ENCODE measurements at places on chromosomes 2 and 18. TPM values are rescaled to one million over a fixed set of nuclear protein-coding genes. Genes with fewer than 3 reads are reported as not detected.

LYG1 gene
- polyA plus RNA-seq: 3.0 TPM

DNA sequence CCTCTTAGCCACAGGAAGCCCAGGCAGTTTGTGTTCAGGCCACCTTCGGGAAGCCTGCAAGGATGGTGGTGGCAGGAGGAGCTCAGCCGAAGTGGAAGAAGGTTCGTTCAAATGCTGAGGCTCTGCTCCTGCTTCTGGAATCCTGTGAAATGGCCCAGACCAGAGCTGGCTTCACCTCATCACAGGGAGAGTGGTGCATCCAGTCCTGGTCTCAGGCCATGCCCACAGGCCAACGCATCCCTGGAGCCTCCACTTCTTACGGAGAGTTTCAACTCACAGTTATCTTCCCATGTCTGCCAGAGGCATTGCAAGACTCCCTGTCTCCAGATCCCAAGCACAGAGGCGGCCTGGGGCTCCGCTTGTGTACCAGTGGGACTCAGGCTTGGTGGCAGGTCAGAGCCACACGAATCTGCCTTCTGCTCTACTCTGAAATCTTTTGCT is 82.3 kb downstream of the NDUFA10 start:
- no peak for DNase-seq

GRCh38 chr2:152335016-152335725 is at the start of gene FMNL2:
FMNL2 (plus strand) TSS chr2:152335174.
- peak; percentile 85 for DNase-seq

- no peak for DNase-seq
These were observed 23.0 kb downstream of the DBI start for GRCh38 chr2:119389615-119390306.

GRCh38 chr2:127254386-127254981 is 34.4 kb upstream of the CYP27C1 start:
- no peak for DNase-seq

DNA sequence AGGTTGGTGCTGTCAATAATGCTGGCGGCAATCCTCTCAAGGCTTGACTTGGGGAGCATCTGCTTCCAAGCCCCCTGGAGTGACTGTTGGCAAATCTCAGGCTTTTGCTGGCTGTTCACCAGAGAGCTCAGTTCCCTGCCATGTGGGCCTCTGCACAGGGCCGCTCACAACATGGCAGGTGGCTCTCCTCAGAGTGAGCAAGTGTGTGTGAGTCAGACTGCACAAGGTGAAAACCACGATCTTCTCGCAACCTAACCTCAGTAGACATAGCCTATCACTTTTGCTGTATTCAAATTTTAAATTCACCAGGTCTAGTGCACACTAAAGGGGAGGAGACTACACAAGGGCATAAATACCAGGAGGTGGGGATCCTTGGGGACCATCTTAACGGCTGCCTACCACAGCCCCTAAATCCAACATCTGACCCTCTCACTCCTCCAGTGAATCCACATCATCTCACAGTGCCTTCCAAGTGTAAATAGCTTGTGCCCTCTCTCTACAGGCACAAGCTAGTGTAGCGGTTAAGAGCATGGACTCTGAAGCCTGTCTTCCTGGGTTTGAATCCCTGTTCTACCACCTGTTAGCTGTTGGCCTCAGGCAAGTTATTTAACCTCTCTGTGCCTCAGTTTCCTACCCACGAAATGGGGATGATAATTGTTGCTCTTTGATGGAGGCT is 187.7 kb upstream of the CXCR4 start:
- DNase-seq: no peak

CDK15 gene
- polyA plus RNA-seq: 1.7 TPM

GRCh38 chr2:135252805-135253458 is 200.8 kb downstream of the RAB3GAP1 start:
- DNase-seq: no peak

- DNase-seq: no peak
These were observed 192.5 kb downstream of the SMAD2 start for GRCh38 chr18:47737956-47738355.

OR6B2 gene
- not detected for polyA plus RNA-seq

GRCh38 chr2:52880872-52881271 is 886.7 kb upstream of the CHAC2 start:
- DNase-seq: no peak

GRCh38 chr2:129752176-129752575 is 227.3 kb upstream of the RAB6C start:
- DNase-seq: no peak

DNA sequence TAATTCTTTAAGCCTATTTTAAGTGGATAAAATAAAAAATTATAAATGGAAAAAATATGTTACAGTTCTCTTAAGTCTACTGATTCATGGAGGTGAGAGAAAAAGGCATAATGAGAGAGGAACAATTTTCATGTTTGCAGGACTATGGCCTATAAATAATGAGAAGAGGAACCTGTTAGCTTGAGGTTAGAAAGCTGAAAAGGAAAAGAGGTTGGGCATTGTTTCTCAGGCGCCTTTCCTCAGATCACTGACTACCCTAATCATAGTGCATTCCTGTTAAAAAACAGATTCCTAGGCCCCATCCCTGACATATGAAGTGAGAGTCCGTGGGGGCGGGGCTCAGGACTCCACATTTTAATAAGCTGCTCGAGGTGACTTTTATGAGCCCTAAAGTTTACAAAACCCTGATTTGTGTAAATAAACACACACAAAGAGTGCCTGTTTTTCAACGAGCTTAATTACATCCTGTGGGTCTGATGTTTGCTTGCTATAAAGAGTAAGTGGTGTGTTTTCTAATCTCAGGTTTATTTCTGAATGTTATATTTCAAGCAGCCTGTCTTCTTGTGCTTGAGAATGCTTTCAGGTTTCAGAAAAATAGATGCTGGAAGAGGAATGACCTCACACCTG is 335.5 kb downstream of the CLIP4 start:
- no peak for DNase-seq

GRCh38 chr2:230796280-230796862 is 68.4 kb upstream of the ITM2C start:
- DNase-seq: no peak

DNA sequence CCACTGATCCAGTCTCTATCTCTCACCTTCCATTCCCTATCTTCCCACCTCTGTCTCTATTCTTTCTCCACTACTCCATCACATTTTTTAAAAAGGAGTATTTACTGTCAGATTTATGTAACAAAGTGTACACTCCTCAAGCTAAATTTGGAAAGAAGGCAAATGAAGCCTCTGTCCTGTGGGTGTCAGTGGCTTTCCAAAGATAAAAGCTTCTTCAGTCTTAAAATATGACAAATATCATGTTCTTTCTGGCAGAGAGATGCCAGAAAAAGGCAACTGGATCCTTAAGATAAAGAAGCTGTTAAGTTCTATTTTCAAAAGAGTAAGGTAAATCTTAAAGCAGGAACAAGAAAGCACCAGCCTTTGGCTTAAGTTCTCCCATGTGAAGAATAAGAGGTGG is 7.1 kb downstream of the DUSP11 start:
- DNase-seq: no peak

GPR75 gene
- 3.4 TPM for polyA plus RNA-seq

DNA sequence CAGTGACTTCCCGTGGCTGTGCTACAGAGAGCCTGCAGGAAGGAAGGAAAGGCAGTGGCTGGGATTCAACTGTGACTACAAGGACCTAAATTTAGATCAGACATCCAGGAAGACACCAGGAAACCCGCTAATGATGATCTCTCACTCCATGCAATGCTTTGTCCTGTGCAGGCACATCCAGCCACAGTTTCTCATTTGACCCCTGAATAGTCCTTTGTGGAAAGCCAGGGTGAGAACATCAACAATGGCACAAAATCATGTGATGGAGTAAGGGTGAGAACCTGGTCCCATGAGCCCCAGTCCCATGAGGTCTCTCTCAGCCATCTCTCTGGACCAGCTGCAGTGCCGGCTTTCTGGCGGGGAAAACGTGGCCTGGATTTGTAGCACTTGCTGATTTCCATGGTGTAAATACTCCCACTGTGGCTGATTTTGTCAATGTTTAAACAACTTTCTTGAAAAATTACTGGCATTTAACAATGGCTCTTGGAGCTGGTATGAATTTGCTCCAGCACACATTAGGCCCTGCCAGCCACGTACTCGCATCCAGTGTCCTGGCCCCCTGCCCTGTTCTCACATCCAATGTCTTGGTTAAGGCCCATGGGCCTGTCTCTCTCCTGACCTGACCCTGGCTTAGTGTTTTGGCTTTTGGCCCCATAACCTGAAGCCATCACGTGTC is 159.0 kb upstream of the HAAO start:
- no peak for DNase-seq

DNA sequence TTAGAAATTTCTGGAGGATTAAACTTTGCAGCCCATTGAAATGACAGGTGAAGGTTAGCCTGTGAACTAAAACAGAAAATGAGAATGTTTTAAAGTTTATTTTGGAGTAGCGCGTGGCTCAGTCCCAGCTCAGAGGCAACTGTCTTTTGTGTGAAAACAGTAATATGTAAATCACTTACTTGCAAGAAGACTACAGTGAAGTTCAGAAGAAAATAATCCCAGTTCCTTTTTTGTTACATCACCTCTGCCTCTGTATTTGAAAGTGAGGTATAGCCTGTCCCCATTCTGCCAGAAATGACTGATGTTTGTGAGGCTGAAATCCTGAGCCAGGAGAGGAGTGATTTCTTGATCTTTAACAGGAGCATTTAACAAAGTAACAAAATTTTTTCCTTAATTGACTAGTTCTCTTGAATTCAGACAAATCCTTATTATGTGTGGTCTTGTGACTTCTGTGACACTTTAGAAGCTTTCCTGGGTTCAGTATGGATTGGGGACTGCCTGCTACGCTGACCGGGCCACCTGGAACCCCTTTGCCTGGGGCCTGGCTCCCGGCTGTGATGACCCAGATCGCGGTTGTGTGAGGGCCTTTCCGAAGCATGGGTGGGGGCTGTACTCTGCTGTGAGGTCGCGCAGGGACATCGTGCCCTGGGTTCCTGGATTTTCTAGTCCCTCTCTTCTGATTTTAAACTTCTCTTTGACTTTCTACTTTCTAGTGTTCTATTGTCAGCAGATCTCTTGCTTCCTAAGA is 24.3 kb downstream of the TRAPPC12 start:
- DNase-seq: no peak

- no peak for DNase-seq
These were observed 245.0 kb upstream of the NT5C1B start for GRCh38 chr2:18834341-18834740.

DNA sequence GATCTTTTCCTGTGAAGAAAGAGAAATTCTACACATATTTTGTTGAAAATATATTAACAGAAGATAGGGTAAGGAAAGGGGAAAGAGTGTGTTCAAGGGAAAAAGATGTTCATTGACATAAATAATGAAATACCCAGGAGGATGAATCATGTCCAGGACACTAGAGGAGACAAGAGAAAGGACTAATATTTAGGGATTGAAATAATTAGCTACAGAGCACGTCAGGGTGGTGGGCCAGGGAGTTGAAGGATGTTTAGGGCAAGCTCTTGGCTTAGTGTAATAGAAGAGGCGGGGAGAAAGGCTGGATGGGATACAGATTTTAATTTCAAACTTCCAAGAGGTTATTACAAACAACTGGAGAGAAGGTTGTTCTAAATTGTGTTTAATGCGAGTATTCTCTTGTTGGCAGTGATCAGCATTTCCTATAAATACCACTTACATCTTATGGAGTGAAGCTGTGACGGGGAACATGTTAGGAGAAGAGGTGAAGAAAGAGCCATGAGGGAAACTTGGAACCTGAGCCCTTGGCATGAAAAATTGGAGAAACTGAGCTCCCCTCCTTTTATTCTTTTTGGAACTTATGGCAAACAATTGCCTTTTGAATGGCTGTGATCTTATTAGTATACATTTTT is 36.6 kb upstream of the CETN1 start:
- no peak for DNase-seq

GRCh38 chr2:165967746-165968145 is 14.2 kb upstream of the TTC21B start:
- no peak for DNase-seq

- no peak for DNase-seq
These were observed 56.7 kb downstream of the GALNT14 start for GRCh38 chr2:31081492-31081891.

MAP2 gene
- polyA plus RNA-seq: 33.0 TPM

ERCC3 gene
- 64.2 TPM for polyA plus RNA-seq

IMPA2 gene
- polyA plus RNA-seq: 92.3 TPM

TRIM43 gene
- polyA plus RNA-seq: 0.20 TPM

GRCh38 chr2:178513876-178514275 is 33.6 kb downstream of the PLEKHA3 start:
- DNase-seq: no peak

GRCh38 chr2:174603280-174603679 is 5.7 kb upstream of the WIPF1 start:
- no peak for DNase-seq

DNA sequence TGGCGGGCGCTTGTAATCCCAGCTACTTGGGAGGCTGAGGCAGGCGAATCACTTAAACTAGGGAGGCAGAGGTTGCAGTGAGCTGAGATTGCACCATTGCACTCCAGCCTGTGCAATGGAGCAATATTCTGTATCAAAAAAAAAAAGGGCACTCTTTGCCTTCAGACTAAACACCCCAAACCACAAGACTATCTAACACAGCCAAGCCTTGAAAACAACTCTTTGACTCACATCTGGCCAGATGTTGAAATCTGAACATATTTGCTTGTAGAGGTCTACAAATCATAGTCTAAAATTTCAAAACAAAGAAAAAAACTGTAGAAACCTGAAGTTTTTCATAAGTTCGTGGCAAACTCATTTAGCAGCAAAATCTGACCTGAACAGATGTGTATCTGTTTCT is 94.9 kb downstream of the FAM161A start:
- DNase-seq: no peak

- DNase-seq: no peak
These were observed 27.4 kb upstream of the TTC32 start for GRCh38 chr2:19929226-19929625.

GRCh38 chr18:2618009-2618408 is 37.5 kb upstream of the SMCHD1 start:
- no peak for DNase-seq

GRCh38 chr2:207474863-207475485 is 54.8 kb upstream of the CREB1 start:
- DNase-seq: peak; percentile 67

GRCh38 chr18:352438-352837 is 84.6 kb upstream of the THOC1 start:
- no peak for DNase-seq

DNA sequence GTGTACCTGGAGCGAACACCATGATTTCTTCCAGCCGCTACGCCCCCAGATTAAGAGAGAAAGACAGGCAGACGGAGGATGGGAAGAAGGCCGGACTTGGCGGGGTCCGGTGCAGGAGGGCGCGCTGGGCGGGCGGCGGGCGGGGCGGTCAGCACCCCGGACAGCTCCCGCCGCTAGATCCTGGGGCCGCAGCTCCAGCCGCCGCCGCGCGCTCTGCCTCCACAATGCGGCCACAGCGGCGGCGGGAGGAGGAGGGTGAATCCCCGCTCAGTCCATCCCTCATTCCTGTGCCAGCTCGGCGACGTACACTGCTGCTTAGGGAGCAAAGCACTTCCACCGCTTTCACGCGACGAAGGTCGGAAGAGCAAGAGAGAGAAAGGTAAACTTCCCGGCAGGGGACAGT is at the start of gene AKAIN1:
TSS of gene AKAIN1 (minus strand) at position 226 of the 403 bp plus-strand sequence. CDS start at position 22, 204 bp downstream.
- peak; percentile 66 for DNase-seq

GRCh38 chr18:42644729-42645131 is 470.8 kb downstream of the RIT2 start:
- DNase-seq: no peak

- DNase-seq: no peak
These were observed 28.6 kb downstream of the PCBP1 start for GRCh38 chr2:70115646-70116442.

GRCh38 chr18:9835825-9836224 is 49.9 kb upstream of the TXNDC2 start:
- DNase-seq: no peak
